Nucleus accumbens (tissue), 56 donors: ENCODE measurements at places on chromosomes 4 and X.

- DNase-seq = no peak
Observed at GRCh38 chr4:161650812-161651211, 513.0 kb downstream of the FSTL5 start.

- no peak for DNase-seq
Observed at GRCh38 chr4:101833480-101833879, 43.0 kb downstream of the BANK1 start.

GRCh38 chr4:24793219-24794005, 2.0 kb upstream of the SOD3 start:
- DNase-seq = no peak

GRCh38 chr4:11799196-11799595, 370.5 kb upstream of the HS3ST1 start:
- no peak for DNase-seq

DNA sequence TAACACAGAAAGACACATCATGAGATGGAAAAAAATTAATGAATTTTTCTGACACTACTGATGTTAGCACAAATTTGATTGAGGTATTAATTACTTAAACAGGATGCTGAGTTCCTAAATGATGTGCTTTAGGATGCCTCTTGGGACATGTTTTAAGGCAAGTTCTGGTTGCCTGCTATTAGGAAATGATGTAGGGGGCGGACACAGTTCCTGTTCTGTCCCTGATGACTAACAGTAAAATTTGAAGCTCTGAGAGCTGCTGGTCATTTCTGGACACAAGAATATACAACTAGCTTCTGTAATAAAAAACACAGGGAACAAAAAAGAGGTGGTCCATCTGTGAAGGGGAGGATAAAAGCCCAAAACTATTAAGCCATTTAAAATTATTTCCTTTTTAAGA, 163.2 kb upstream of the ETNPPL start:
- DNase-seq = no peak
